Ovary (tissue), 10 donors: ENCODE measurements at places on chromosomes 4 and X.

DNA sequence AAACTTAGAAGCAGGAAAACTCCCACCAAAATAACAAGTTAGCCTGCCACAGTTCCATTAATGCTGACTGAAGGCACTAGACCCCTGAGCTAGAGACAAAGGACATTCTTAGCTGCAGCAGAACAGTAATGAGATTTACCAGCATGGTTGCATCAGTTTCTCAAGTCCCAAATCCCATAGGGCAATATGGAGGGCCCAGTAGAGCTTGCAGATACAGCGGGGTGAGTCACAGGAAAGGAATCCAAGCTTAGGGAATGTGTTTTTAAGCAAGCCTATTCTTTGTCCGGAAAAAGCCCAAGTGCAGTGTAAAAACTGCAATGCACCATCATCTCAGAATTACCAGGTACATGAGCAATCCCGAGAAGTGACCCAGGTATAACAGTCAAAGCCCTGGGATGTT lies 51.3 kb upstream of the EXOC1L start:
- no peak for DNase-seq

GRCh38 chr4:89572224-89572858 lies 264.6 kb downstream of the SNCA start:
- no peak for DNase-seq

DNA sequence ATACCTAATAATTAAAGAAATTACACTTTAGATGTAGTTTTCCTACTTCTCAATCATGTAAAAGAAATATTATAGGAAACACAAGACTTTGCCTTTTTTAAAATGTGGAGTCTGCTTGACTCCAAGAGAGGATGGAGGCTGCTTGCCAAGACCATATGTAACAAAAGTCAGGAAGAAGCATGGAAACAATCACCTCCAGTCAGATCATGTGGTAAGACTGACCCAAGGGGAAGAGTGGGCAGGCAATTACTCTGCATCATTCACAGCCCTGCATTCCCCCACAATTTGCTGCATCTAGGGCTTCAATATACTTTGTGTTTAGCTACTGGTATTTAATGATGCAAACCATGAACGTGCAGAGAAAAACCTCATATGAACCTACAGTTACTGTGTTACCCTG lies 78.0 kb upstream of the RXFP1 start:
- DNase-seq: no peak

GRCh38 chrX:19832191-19832965 lies 55.0 kb downstream of the SH3KBP1 start:
- DNase-seq: no peak

GRCh38 chr4:8844976-8845690 lies 26.5 kb downstream of the HMX1 start:
- DNase-seq: no peak

DNA sequence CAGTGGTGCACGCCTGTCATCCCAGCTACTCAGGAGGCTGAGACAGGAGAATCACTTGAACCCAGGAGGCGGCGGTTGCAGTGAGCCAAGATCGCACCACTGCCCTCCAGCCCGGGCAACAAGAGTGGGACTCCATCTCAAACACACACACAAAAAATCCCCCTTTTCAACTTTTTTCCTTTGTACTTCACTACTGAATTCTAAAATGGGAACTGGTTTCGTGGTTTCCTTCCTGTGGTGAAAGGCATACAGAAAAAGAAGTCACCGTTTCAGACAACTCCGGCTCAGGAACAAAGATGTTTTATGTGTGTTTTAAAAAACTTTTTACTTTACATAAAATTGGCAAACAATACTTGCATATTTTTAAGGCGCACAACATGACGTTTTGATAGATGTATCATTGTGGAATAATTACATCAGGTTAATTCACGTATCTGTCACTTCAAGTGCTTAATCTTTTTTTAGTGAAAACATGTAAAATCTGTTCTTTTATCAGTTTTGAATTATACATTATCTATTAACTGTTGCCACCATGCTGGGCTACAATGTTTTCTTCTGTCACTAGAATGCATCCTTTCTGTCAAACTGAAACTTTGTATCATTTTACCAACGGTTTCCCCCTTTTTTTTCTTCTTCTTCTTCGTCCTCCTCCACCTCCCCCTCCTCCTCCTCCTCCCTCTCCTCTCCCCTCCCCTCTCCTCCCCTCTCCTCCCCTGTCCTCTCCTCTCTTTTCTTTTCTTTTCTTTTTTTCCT lies 186.0 kb downstream of the CRLF2 start:
- DNase-seq: no peak
